ENCODE measurements at places on chromosomes 12 and 14.

GRCh38 chr12:119649202-119649808 is 18.6 kb upstream of the PRKAB1 start:
- no peak for DNase-seq

DNA sequence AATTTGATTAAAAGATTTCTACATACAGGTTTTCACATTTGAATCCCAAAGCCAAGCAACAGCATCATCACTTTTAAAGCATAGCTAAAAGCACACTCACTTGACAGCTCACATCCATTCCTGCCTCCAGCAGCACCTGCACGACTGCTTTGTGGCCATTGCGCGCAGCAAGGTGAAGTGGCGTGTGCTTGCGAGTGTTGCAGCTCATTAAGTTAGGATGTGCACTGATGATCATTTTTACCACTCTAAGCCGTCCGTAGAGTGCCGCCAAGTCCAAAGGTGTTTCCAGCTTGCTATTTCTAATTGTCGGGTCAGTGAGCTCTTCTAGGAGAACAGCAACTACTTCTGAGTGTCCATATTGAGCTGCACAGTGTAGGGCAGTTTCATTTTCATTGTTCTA is 158.8 kb downstream of the GARIN6 start:
- no peak for DNase-seq

- DNase-seq = no peak
Measured at GRCh38 chr12:1466481-1467154, 127.8 kb downstream of the FBXL14 start.

GRCh38 chr12:12467688-12468261 is 94.9 kb downstream of the DUSP16 start:
- peak; percentile 62 for DNase-seq

DNA sequence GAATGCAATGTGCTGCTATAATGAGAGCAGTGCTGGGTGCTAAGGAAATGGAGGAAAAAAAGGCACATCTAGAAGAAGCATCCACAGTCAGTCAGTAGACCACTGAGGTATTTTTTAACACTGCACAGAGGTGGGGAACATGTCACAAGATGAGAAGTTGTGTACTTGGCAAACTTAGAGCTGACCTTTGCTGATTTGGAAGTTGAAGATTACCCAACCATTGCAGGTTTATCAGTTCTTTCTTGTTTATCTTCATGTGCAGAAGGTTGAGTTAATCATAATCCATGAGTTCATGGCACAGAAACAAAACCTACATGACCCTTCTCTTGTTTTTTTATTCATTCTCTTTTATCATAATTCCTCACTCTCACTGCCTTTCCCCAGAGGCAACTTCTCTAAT is 3.2 kb upstream of the PAH start:
- no peak for DNase-seq

DNA sequence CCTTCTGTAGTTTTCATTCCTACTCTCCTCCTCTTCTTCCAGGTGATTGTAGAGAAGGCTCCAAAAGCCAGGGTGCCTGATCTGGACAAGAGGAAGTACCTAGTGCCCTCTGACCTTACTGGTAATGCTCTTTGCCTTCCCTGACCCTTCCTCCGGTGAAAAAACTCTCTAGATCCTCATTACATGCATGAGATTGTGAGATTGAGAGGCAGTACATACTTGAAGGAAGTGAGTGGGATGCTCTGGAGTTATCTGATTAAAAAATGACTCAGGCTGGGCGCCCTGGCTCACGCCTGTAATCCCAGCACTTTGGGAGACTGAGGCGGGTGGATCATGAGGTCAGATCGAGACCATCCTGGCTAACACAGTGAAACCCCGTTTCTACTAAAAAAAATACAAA is 5.3 kb downstream of the GABARAPL1 start:
- DNase-seq = no peak

GRCh38 chr12:94240171-94240570 is 91.8 kb downstream of the PLXNC1 start:
- DNase-seq = no peak

GRCh38 chr12:84636801-84637290 is 275.8 kb downstream of the SLC6A15 start:
- no peak for DNase-seq

- no peak for DNase-seq
Measured at GRCh38 chr12:112638420-112638819, 153.1 kb upstream of the RPH3A start.

DNA sequence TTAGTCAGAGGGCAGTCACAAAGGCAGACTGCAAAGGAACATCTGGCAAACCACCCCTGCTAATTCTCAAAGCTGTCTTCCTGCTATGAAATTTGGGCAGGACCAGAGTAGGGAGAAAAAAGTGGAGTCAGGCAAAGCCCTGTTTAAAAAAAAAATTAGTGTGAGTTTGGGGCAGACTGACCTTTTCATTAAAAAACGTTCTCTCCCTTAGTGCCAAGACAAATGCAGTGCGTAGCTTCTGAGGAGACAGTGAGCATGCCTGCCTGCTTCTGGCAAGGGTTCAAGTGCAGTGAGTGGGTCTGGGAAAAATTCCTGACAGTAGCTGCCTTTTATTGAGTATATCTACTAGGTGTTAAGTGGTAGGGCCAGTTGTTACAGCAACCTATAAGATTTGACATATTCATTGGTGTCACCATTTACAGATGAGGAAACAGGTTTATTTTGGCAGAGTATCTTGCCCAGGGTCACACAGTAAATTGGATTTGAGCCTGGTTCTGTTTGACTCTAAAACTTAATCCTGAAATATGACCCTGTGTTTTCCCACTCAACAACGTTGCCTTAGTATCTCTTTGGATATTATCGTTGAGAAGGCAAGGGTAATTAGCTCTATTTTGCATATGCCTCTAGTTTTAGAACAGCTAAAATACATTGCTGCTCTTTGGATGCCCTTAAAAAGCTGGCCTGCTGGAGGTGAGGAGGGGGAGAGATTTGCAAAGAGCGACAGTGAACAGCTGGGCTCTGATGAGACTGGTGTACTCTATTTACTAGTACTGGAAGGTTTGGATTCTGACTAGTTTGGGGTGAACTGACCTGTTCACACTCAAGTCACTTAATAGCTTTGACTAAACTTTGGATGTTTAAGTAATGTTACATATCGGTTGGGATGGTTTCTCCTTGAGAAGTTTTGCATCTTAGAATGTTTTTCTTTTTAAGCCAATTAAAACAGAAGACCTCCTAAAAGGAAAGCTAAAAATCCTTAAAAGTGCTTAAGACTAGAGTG is 72.8 kb downstream of the PAPOLA start:
- DNase-seq = no peak

GRCh38 chr12:108119126-108119973 is 9.7 kb upstream of the WSCD2 start:
- DNase-seq = no peak

GRCh38 chr12:132089407-132089910 is 54.7 kb downstream of the DDX51 start:
- DNase-seq = no peak

- no peak for DNase-seq
Measured at GRCh38 chr12:45034861-45035265, 16.0 kb downstream of the DBX2 start.

GRCh38 chr12:7404275-7404674 is 39.7 kb downstream of the CD163L1 start:
- no peak for DNase-seq

DNA sequence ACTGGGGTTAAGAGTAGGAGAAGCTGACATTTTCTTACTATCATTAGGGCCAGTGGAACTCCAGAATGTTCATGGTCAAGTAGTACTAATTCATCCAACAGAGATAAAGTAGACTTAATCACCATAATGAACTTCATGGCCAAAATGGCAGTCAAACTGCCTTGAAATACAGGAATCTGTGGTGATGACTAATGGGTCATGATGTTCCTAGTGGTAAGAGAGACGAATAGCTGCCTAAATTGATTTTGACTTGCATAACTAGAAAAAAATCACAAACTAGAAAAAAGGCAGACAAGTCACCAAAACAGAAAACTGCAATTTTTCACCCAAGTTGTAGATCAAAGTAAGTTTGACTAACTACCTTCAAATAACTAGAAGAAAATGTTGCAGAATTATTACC is 138.5 kb downstream of the MGAT4C start:
- no peak for DNase-seq

DNA sequence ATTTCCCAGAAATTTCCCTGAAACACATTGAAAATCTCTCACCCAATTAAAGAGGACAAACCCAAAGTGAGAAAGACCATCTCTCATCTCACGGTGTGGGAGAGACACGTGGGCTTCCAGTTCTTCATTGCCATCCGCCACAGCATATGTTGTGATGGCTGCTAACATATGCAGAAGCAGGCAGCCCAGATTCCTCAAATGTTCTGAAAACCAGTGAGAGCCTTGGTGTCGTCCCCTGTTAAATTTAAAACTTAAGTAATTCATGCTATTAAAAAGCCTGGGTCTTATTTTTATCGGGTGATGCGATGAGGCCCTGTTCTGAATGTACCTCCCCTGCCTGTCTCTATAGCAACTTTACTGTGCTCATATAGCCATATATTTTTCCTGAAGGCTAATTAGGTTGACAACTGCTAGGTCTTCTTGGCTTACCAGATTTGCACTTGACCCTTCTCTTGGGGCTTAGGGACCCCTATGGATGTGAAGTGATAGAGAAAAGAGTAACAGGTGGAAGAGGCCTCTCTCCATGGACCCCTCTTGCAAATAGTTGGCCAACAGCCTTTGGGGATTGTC is 2.8 kb upstream of the FGF6 start:
- DNase-seq = no peak
